Fibroblast of the conjunctiva (primary cell): ENCODE measurements at places on chromosomes 12 and 14.

- no peak for DNase-seq
Observed at GRCh38 chr14:61099216-61099835, 118.3 kb downstream of the SLC38A6 start.

GRCh38 chr14:94040796-94041195 lies 14.7 kb downstream of the OTUB2 start:
- no peak for DNase-seq

DNA sequence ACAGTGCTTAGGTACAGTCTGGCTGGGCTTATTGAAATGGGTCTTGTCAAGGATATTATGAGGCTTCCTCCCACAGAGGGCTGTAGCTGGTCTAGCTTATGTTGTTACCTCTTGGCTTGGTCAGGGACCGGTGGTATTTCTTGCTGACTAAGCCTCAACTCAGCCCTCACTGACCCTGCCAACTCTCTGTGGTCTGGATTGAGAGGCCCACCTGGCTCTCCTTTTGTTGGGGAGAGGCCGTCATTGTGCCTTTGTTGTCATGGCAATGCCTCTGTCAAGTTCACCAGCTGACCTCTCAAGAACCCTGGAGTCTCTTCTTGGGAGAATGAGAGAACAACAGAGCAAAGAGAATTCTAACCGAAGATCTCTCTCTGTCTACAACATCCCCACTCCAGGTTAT lies 245.6 kb upstream of the NPAS3 start:
- DNase-seq: peak; percentile 10

DNA sequence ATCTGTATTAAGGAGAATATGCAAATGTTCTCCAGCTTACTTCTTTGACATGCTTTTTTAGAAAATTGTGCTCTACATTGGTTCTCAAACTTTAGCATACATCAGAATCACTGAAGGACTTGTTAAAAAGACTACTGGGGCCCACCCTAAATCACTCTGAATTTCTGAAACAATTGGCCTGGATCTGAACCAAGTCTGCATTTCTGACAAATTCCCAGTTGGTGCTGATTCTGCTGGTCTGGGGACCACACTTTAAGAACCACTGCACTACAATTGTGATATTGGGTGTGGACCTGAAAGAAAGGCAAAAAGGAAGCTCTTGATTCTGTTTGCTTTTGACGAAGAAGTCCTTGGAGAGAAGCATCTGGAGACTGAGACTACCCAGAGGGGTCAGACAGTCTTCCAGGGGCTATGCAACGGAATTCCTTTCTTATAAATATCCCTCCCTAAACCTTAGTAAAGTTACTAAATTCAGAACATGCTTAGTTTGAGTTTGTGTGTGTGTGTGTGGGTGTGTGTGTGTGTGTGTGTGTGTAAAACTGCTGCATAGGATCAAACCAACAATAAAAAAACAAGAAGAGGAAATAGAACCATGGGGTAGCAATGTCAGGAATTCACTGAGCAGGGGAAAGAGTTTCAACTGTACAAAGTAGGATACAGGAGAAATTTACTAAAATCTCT lies 36.8 kb downstream of the EAPP start:
- no peak for DNase-seq

GRCh38 chr14:105477660-105478397 lies 3.2 kb downstream of the CRIP2 start:
- DNase-seq: no peak

GRCh38 chr12:54141431-54142113 lies 47.2 kb downstream of the SMUG1 start:
- DNase-seq: no peak

- no peak for DNase-seq
Observed at GRCh38 chr12:97801471-97802059, 339.0 kb downstream of the RMST start.

- no peak for DNase-seq
Observed at GRCh38 chr14:68239988-68240771, 420.6 kb downstream of the RAD51B start.

DNA sequence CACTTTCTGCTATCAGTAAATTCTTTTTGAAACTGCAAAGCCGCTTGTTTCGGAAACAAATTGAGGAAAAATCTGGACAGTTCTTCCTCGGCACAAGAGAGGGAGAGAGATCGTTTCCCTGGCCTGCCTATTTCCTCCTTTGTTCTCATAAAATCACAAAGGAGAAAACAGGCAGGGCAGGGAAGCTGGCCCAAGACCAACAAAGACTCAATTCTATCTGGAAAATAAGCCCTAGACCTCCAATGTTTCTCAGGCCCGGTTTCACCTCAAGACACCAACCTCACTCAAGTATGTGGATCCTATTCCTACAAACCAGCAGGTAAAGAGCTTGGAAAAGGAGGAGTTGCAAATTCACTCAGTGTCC lies 19.5 kb downstream of the DICER1 start:
- no peak for DNase-seq

- no peak for DNase-seq
Observed at GRCh38 chr12:96302687-96303310, 97.4 kb downstream of the CDK17 start.

DNA sequence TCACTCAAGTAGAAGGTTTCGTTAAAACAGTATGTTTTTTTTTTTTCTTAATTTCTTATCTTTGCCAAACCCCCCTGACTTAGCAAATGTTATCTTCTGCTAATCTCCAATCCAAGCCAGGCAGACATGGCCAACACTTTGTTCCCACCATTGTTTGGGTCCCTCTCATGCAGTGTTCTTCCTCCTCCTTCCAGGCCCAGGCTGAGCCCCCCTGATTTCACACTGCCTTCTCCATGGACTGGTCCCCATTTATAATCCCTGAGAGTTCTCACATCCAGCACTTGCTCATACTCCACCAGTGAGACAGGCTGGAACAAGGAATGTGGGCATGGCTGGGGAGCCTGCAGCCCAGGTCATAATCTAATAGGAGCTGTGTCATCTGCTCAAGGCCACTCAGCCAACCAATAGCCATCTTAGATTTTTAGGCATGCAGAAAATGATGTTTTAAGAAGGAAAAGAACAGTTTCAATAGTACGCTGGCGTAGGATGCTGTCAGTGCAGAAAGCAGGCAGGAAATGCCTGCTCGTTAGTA lies 238.4 kb upstream of the CCDC196 start:
- DNase-seq: no peak

GRCh38 chr12:93025145-93026103 lies 96.3 kb upstream of the EEA1 start:
- DNase-seq: peak; percentile 75

GRCh38 chr12:2335916-2336315 lies 283.1 kb downstream of the CACNA1C start:
- no peak for DNase-seq

- DNase-seq: no peak
Observed at GRCh38 chr14:68927956-68928675, 51.0 kb downstream of the ACTN1 start.

- DNase-seq: no peak
Observed at GRCh38 chr12:132163041-132163910, 19.0 kb downstream of the NOC4L start.

DNA sequence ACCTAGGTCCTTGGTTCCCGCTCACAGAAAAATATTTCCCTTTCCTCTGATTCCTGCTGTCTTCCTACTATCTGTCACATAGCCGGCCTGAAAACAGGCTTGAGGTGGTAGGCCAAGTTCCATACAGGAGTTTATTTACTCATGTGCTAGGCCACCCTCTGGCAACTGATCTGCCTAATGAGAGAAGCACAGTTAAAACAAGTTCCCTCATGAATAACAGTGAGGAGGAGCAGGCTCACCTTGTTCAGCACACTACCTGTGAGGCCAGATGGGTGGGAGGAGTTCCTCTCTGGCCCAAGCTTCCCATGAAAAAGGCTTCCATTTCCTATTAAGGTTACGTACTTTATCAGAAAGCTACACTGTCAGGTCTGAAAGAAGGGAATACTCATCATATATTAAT lies 206.0 kb downstream of the MYRFL start:
- DNase-seq: no peak

- no peak for DNase-seq
Observed at GRCh38 chr12:126545411-126545810, 1480.2 kb downstream of the AACS start.

DNA sequence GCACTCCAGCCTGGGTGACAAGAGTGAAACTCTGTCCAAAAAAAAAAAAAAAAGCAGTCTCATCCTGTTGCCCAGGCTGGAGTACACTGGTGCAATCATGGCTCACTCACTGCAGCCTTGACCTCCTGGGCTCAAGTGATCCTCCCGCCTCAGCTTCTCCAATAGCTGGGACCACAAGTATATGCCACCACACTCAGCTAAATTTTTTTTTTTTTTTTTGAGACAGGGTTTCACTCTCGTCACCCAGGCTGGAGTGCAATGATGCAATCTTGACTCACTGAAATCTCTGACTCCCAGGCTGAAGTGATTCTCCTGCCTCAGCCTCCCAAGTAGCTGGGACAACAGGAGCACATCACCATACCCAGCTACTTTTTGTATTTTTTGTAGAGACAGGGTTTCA lies 5.2 kb upstream of the CNPY2 start:
- DNase-seq: no peak
